Effector CD4-positive, alpha-beta T cell (primary cell): ENCODE measurements at places on chromosomes 11 and 22.

DNA sequence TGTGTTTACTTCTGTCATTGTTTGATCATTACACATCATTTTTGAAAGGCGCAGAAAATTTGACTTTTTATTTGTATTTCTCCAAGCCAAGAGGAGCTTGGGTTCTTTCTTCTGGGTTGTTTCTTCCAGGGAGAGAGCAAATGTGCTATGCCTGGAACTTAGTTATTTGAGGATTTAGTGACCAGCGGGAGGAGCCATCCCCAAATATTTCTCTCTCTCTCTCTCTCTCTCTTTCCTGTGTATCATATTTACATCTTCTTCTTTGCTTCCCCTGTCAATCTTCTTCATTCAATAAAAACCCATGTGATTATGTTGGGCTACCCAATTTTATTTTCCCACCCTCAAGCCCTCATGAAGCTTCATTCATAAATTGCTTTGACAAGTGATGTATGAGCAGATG, 534.5 kb downstream of the LRRC4C start:
- no peak for DNase-seq

- no peak for DNase-seq
Measured at GRCh38 chr11:32267679-32268187, 167.6 kb downstream of the WT1 start.

GRCh38 chr11:10328314-10329098, 23.6 kb downstream of the ADM start:
- no peak for DNase-seq

GRCh38 chr22:24216541-24217209, 28.2 kb downstream of the GGT5 start:
- DNase-seq = no peak

GRCh38 chr11:113906038-113906437, 1.4 kb downstream of the HTR3B start:
- DNase-seq = no peak

DNA sequence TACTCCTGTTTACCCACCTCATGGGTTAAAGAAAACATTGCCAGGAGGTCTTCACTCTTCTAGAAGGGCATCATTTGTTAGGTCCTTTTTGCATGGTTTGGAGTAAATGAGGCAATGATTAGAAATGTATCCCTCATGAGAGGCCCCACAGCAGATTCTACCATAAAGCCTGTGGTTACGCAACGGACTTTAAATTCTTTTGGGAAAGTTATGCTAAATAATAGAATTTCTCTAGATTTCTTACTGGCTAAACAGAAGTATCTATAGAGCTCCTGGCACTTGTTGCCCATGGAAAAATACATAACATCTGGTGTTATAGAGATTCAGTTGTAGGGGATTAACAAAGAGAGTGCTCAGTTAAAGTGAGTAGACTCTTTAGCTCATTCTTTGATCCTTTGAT, 15.1 kb upstream of the ATXN10 start:
- no peak for DNase-seq

DNA sequence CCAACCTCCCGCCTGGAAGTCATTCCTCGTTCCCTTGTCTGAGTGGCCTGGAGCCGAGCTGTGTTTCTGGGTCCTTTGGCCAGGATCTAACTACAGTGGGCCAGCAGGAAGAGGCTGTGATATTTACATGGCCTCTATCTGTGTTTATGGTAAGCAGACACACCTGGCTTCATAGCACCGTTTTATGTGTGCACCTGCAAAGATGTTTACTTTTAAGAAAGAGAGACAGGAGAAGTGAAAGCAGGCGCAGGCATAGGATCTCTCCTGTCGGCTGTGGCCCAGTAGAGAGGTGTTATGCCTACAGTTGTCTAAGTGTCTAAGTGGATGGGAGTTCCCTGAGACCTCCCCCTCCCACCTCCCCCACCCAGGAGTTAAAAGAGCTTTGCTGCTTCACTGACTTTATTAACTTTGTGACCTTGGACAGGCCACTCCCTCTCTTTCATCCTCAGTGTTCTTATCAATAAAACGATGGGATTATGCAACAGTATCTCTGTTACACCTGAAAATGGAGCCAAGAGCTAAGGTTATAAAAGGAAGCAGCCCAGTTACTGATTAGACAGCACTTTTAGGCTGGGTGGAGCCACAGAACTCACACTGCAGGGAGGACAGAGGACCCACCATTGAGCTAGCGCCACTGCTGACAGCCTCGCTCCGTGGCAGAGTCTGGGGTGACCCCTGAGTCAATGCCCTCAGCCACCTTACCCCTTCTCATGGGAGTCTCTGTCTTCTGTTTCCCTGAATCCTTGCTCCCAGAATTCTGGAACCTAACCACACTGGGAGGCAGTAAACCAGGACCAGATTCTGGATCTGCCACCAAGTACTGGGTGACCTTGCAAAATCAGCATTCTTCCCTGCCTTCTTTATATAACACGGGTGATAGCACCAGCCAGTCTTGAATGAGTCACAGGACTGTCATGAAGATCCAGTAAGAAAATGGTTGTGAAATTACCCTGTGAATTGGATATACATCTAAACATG, 22.0 kb downstream of the ST14 start:
- no peak for DNase-seq

GRCh38 chr11:83302151-83302550, 16.0 kb upstream of the CCDC90B start:
- DNase-seq = no peak

DNA sequence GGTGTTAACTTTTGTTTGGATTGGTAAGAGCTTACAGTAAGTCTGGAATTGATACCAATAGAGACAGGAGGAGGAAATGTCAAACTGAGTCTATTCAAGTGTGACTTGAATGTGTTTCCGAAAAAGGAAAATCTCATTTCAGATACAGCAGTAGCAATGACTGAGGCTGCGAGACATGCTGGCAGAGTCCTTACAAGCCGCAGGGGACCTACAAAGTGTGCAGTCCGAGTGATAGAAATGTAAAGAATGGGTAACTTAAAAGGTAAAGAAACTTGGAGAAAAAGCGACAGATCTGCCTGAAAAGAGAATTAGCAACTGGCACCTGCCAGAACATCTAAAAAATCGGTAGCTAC, 444 bp downstream of the CWF19L2 start:
- DNase-seq = no peak

DNA sequence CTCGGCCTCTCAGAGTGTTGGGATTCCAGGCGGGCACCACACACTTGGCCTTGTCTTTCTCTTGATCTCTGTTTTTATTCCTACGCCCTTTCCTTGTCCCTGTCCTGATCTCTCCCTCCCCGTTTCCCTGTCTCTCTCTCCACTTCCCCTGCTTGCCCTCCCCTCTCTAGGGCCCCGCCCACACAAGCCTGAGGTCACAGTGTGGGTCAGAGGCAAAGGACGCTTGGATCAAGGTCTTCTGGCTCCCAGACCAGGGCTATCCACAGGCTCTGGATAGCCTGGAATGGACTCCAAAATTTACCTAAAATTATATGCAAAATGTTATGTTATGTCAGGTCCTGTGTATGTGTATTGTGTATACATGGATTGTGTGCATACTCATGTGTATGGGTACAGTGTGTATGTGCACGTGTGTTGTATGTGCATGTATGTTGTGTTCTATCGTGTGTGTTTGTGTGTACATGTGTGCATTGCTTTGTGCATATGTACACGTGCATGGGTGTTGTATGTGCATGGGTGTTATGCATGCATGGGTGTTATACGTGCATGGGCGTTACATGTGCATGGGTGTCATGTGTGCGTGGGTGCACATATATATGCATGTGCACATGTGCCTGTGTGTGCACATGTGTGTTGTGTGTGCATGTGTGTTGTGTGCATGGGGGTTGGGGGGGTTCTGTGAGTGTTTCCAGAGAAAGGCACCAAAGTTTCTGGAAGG, 38.3 kb downstream of the TP53I11 start:
- no peak for DNase-seq

- DNase-seq = no peak
Measured at GRCh38 chr22:38088629-38089473, 4.9 kb upstream of the SLC16A8 start.

DNA sequence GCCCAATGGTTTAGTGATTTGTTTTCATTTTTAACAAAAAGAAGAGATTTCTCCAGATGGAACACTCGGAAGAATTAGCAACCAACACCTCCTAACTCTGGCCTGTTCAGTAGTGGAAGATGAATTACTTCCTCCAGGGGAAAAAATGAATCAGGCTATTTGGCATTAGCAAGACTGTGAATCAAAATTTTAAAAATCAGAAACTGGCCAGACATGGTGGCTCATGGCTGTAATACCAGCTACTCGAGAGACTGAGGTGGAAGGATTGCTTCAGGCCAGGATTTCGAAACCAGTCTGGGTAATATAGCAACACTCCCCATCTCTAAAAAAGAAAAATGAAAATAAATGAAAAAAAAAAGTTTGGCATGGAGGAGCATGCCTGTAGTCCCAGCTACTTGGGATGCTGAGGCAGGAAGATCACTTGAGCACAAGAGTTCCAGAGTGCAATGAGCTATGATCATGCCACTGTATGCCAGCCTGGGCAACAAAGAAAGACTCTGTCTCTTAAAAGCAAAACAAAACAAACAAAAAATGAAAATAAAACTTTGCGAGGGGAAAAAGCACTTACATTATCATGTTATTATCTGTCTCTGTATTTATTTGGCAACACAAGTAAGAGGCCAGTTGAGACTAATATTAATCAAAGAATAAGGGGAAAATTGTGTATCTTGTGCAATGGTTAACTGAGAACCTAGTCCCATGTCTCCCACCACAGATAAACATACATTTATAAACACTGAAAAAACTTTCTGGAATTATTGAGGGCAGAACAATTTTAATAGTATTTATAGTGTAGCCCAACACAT, 796.3 kb upstream of the ANO3 start:
- DNase-seq = no peak
